Skin of body (tissue), 3 donors: ENCODE measurements at places on chromosomes 6 and 20.

DNA sequence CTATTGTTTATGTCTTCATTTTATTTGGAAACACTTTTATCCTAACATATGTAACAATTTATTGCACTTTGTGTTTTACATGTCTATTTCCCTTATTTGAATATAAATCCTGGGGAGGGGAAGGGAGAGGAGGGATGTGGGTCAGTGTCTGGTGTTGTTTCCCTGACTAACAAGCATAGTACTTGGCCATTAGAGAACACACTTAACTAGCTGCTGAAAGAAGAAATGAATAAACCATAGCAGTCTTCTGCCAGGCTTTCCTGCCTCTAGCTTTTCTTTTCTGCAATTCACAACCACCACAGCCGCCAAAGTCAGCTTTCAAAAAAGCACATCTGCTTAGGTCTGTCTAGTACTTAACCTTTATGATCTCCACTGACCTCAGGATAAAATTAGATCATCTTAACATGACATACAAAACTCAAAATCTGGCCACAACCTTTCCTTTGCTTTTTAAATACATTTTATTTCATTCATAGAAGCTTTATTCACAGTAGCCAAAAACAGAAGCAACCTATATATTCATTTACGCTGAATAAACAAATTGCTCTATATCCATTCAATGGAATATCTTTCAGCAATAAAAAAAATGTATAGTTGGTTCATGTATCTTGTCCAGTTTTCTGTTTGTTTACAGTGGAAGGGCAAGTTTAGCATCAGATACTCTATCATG lies 16.3 kb downstream of the PDSS2 start:
- no peak for DNase-seq

DNA sequence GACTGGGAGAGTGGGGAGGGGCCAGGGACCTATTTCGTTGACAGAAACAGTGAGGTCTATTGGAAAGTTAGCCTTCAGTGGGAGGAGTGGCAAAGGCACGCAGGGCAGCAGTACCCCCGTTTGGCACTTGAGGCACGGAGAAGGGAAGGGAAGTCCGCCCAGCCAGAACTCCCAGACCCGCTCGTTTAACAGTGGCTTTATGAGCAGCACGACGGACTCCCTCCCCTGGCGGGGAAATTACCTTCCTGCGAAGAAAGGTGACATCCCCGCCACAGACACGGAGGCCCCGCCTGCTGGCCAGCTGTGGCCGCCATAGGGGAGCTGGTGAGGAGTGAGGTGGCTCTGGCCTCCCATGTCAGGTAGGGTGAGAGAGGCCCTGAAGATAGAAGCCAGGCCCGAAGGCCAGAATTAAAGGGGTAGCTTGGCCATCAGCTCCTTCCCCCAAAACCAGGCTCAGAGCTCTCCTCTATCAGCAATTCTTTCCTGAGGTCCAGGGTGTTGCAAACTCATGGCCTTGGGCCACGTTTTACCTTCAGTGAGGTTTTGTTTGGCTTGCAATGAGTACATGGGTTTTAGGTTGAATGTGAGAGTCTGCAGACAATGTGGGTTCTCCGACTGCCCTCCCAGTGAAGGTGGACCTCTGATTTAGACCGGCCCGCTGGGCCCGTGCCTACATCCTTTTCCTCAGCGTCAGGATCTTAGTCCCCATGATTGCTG lies 123.7 kb downstream of the MRPL14 start:
- no peak for DNase-seq

DNA sequence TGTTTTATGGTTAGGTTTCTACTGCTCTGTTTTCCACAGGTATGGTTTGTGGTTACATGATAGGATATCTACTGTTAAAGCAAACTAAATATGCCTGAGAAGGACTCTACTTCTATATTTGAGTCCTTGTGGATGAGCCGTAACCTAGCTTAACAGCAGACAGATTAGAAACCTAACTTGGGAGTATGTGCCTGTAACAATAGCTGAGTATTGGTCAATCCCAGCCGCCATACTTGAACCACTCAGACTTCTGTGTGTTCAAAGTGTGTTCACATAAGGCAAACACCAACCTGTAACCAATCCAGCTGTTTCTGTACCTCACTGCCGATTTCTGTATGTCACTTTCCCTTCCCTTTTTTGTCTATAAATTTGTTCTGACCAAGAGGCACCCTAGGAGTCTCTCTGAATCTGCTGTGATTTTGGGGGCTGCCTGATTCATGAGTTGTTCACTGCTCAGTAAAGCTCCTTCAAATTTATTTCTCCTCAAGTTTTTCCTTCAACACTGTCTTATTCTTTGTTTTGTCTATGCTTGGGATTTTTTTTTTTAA lies 37.1 kb downstream of the PHF3 start:
- no peak for DNase-seq

DNA sequence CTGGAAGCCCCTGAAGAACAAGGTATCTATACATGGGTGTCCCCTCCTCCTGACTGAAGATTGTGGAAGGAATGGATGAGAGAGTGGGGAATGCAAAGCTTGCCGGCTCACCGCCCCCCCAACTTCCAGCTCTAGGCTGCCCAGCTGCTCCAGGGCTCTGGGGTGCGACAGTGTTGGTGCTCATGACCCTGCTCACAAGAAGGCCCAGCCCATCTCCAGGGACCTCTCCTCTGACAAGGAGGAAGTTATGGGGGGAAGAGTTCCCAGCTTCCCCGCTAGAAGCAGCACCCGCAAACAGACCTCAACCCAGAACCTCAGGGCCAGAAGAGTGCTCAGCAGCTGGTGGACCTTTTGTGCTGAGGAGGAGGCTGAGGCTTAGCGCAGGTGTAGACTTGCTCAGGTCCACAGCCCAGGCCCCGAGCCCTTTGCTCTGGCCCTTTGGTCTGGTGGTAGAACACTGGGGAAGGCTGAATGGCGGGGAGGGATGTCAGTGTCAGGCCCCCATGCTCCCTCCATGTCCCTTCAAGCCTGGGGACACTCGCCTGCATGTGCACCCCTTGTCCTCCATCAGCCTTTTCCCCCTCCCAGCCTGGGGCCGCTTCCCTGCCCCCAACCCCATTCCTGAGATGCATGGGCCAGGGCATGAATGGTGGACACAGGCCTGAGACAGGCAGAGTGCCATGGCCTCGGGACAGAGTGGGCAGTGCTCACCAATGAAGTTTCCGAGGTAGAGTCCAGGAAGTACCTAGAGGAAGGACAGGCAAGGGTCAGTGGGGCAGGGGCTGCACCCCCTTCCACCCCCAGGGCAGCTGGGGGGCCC lies 1.3 kb downstream of the DUSP15 start:
- DNase-seq, result no peak

DNA sequence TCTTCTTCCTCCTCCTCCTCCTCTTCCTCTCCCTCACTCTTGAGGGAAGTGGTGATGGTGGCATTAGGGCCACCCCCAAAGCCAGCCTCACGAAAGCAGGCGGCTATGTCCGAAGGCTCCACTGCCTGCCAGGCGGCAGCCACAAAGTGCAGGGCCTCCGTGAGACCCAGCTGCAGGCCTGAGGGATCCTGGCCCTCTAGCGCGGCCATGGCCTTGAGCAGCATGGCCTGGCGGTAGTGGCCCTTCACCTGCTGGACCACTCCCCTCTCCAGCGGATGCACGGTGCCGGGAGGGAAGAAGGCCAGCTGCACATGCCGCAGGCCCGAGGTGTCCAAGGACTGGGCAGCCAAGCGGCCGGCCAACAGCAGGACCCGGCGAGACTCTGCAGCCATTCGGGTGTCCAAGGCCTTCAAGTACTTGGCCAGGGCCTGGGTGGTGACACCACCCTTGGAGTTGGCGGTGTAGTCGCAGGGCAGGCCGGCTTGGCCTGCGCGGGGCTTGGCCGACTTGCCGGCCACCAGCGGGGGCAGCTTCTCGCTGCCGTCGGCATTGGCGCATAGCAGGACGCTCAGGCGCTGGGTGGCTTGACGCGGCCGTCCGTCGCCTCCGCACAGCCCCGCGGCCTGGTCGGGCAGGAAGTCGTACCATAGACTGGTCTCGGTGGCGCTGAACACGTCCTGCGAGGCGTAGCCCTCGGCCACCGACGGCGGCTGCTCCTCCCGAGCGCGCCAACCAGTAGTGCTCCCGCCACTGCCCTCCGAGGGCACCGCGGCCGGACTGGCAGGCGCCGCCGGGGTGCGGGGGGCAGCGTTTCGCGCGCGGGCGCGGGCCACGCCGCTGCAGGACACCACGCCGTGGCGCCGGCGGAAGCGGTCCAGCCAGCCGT lies 1.1 kb downstream of the CENPB start:
- DNase-seq, result no peak
